ENCODE measurements at places on chromosomes 7 and 10. TPM values are rescaled to one million over a fixed set of nuclear protein-coding genes. Genes with fewer than 3 reads are reported as not detected.
A peak's percentile ranks its signal among the peaks of the same experiment; 100 is the strongest.

- DNase-seq: no peak
Observed at GRCh38 chr7:131934452-131934851, 378.0 kb upstream of the PODXL start.

DNA sequence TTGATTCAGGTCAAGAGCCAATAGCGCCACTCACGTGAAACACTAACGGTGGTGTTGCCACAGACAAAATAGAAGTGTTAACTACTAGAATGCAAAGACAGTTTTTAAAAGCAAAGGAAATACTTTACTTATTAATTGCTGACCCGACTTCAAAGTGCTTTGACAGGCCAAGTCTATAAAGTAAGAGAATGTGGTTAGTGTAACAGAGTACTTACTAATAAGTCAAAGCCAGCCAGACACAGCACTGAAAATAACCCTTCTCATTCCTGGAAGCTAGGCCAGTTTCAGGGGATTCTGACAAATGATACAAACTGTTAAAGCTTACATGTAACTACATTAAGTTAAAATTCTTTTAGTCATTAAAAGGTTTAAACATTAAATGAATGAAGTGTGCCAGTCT lies 50.3 kb downstream of the ENO4 start:
- no peak for DNase-seq

DNA sequence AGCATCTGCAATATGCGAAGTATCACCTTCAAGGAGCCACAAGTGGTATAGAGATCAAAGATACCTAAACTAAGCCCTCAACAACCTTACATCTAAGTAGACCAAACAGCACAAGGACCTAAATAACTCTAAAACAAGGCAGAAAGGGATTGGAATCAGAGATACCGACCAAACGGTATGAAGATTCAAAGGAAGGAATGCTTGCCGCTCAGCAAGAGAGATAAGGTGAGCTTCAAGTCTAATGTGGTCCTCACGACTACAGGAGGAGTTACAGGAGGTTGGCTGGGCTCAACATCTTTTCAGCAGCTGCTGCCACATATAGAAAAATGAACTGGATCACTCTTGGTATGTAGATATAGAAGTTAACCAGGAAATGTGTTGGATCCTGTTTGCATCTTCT lies 11.6 kb downstream of the ABLIM1 start:
- DNase-seq: no peak

GRCh38 chr10:61834519-61834918 lies 67.0 kb upstream of the ARID5B start:
- DNase-seq: no peak

The ICA1 gene
- total RNA-seq: 5.4 TPM

DNA sequence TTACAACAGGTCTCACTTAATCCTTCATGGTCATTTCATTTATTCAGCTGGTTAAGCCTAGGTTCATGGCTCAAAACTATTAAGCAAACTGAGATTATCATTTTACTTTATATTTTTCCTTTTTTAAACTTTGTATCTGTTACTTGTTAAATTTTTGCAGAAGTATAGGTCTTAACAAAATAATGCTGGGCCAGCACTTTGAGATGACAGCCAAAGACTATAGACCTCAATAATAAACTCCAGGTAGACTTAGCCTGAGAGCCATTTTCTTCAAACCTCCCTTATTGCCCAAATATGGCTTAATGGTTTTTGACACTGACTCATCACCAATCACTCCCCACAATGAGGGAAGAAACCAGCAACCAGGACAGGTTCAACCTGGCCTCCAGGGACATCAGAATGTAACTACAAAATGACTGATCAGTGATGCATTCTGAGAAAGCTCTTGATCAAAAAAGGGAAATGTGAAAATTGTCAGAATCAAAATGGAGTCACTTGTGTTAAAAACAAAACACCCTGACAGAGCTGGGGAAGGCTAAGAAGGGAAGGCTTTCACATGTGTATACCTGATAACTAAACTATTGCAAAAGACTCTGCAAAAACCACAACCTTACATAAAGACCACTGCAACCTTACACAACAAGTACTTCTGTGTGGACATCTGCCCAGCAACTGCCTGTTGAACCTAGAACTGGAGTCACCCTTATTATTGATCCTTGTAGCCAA lies 2.1 kb upstream of the CCDC126 start:
- no peak for DNase-seq

- DNase-seq: no peak
Observed at GRCh38 chr7:22944510-22944909, 69.4 kb downstream of the HYCC1 start.

DNA sequence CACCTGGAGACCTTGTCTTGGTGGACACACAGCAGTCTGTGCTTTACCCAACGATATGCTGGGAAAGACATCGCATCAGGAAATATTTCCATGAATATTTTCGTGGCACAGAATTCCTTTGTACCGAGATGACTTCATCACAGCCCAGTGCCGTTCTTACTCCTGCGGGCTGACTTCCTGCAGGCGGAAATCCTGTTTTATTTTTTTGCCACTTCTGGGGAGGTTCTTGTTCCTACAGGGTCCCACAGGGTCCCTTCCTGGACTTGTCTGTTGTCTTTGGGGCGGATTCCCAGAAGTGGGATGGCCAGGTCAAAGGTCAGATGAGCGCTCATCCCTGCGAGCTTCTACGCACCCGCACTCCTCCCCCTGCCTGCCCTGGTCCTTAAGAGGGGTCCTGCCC lies 86.5 kb downstream of the DNAJB6 start:
- DNase-seq: no peak

DNA sequence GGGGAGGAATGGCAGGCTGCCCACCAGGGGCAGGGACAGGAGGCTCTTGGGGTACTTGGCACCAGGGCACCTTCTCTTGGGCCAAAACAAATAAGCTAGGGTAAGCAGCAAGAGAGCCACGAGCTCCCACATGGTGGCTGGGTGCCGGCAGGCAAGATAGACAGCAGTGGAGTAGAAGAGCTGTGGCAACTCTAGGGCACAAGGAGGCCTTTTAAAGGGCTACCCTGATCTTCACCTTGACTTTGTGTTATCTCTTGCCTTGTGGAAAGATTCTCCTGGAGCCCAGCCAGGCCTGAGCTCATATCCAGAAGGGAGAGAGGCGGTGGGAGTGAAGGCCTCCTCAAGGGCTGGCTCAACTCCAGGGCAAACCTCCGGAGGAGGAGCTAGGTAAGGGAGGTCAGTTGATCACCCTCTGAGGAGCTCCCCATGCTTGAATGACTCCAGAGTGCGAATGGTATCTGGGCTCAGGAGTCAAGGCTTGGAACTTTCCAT lies at the start of gene CYP17A1:
TSS of gene CYP17A1 (minus strand) at position 184 of the 492 bp plus-strand sequence. CDS start at position 132, 52 bp downstream.
- DNase-seq: no peak

DNA sequence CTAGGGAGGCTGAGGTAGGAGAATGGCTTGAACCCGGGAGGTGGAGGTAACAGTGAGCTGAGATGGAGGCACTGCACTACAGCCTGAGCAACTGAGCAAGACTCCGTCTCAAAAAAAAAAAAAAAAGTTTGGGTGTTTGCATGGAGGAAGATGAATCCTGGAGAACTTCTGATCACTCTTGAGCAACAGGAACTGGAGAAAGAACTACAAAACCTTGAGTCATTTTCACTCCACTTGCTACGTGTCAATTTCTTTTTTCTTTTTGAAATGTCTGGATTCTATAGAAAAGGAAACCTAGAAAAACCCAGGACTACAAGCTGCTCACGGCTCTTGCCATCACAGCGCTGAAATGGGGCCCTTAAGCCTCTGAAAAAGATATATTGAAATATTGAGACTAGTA lies 189.6 kb upstream of the NRP1 start:
- DNase-seq: no peak

- DNase-seq: peak; percentile 51
Observed at GRCh38 chr7:778271-778967, 51.3 kb upstream of the PRKAR1B start.

The UPK3BL1 gene
- total RNA-seq: 21.6 TPM

GRCh38 chr7:19713676-19714075 lies 4.8 kb upstream of the POLR1F start:
- DNase-seq: no peak

The SEMA4G gene
- total RNA-seq: 8.2 TPM

DNA sequence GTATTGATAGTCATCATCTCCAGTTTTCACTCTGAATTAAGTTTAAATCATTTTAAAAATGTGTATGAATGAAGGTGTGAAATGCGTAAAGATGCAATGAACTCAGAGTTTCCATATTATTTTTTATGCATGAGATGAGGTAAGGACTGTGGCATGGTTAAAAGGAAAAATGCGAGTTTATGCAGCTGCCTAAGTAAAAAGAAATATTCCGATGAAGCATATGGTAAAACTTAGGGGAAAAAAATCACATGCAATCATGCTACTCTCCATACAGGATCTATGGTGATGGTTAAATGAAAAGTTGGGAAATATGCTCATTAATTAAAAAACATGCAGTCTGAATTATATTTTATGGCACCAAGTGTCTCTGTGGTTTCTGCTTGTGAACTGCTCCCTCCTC lies 77.5 kb upstream of the SP8 start:
- no peak for DNase-seq

- no peak for DNase-seq
Observed at GRCh38 chr10:123119081-123119480, 16.7 kb upstream of the HMX3 start.

The PDE1C gene
- 0.52 TPM for total RNA-seq

- peak; percentile 9 for DNase-seq
Observed at GRCh38 chr7:103851357-103851756, 138.1 kb downstream of the RELN start.

The SORBS1 gene
- 12.7 TPM for total RNA-seq

The GNG11 gene
- 1.9 TPM for total RNA-seq

- DNase-seq: peak; percentile 77
Observed at GRCh38 chr10:71213127-71213621, 804 bp downstream of the UNC5B start.

- DNase-seq: peak; percentile 50
Observed at GRCh38 chr10:131815266-131816156, 85.3 kb upstream of the PPP2R2D start.

DNA sequence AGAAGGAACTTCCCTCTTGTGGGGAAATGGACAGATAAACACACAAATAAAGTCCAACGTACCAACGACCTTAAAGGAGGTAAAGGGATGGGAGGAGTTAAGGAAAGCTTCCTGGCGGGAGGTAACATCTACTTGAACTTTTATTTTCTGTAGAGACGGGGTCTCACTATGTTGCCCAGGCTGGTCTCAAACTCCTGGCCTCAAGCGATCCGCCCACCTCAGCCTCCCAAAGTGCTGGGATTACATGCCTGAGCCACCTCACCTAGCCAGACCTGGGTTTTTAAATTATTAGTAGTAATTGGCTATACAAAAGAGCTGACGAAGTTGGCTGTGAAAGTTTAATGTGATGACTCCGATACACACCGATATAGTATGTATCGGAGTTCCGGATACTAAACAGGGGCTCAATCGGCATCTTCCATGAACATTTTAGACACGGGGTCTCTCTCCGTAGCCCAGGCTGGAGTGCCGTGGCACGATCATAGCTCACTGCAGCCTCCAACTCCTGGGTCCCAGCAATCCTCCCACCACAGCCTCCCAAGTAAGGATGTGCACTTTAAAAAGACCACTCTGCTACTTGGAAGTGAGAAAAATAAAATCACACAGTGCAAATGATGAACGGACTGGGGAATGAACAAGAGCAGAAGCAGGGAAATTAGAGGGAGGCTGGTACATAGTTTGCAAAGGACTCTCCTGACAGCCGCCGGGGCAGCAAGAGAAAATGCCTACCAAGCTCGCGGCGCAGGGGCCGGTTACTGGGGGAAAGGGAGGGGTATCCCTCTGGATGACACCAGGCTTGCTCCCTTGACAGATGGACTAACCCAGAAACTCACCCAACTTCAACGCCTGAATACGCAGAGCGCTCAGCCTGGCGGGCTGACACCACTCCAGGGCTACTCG lies 1.0 kb downstream of the BCL7B start:
- DNase-seq: no peak

DNA sequence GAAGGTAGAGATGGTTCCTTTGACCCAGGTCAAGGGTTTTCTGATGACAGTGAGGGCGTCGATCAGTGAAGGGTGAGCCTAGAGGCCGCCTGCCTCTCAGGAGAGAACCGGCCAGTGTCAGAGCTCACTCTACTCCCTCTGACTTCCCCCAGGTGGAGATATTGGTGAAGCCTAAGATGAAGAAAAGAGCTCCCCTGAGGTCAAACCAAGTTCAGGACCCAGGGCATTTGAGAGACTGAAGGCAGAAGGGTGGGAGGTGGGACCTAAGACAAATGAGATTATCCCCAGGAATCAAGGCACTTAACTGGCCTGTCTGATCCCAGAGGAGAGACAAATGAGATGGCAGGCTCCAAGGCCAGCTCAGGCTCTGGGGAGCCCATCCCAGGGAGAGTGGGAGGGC lies 104.7 kb downstream of the CDH23 start:
- DNase-seq: no peak

The VSTM4 gene
- 0.31 TPM for total RNA-seq

- DNase-seq: no peak
Observed at GRCh38 chr7:24343614-24344013, 59.6 kb downstream of the NPY start.

The SPDYE1 gene
- not detected for total RNA-seq

GRCh38 chr7:90492250-90492649 lies 22.8 kb downstream of the PTTG1IP2 start:
- no peak for DNase-seq

- no peak for DNase-seq
Observed at GRCh38 chr7:86444245-86444644, 199.5 kb upstream of the GRM3 start.

DNA sequence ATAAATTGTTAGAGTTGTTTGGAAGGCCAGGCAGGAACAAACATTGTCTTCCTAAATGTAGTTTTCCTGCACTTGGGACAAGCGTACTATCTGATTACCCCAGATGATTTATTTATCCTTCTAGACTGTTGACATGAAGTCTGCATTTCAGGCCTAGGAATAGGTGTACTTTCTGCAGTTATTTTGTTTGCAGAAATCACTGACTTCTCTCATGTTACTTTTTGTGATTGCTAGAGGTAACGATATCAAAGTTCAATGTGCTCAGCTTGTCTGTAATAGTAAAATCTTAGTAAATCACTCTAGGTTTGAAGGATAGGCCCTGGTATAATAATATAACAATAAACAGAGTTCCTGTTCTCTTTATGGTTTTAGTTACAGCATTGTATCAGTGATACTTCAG lies 75.4 kb upstream of the HDAC9 start:
- DNase-seq: no peak

The TMEM72 gene
- total RNA-seq: not detected

GRCh38 chr7:143978585-143978984 lies 21.5 kb upstream of the OR6B1 start:
- no peak for DNase-seq

The KLF14 gene
- total RNA-seq: not detected

GRCh38 chr7:106022193-106022821 lies 59.2 kb downstream of the CDHR3 start:
- no peak for DNase-seq

All from H7 (cell line).